ENCODE measurements at places on chromosomes 1 and 21. TPM values are rescaled to one million over a fixed set of nuclear protein-coding genes. Genes with fewer than 3 reads are reported as not detected.
A peak's percentile ranks its signal among the peaks of the same experiment; 100 is the strongest.

DNA sequence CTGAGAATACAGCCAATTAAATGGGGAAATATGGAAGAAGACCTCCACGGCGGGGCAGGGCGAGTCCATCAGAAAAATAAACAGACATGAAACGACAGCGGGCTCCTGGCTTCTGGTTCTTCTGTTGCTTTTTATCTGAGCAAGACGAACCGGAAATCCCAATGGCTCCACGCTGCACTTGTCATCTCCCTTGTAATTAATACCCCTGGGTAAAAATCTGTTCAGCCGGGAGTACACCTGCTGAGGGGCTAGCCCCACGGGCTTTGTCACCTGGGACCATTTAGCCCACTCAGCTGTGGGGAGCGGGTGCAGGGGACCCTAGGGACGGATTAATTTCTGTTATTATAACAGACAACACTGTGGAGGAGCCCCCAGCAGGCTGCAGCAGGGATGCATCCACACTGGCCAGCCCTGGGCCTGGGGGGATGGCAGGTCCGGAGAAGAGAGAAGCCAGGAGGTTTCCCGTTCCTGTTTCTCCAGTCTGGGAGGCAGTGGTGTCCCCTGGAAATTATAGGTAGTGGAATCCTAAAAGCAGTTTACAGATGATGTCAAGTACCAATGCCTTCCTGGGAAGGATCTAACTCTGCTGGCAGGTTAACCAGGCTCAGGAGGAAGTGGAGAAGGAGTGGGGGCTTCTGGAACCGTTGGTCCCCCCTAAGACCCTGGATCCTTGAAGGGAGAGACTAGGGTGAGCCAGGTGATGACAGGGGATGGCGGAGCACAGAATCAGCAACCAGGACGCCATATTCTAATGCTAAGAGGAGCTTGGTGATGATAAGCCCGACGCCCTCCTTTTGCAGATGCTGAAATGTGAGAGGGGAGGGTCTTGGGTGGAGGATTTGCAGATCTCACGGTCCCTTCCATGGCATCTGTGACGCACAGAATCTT is 566.1 kb downstream of the PTPRU start:
- no peak overlapping the region for H3K4me3 ChIP-seq
- no peak overlapping the region for H3K27ac ChIP-seq
- no peak for DNase-seq
- H3K4me1 ChIP-seq: peaks cover 14% of the 10 kb centered on the region
- no peaks in the 10 kb centered on the region for H3K36me3 ChIP-seq
- H3K27me3 ChIP-seq: peaks cover 5% of the 10 kb centered on the region

DNA sequence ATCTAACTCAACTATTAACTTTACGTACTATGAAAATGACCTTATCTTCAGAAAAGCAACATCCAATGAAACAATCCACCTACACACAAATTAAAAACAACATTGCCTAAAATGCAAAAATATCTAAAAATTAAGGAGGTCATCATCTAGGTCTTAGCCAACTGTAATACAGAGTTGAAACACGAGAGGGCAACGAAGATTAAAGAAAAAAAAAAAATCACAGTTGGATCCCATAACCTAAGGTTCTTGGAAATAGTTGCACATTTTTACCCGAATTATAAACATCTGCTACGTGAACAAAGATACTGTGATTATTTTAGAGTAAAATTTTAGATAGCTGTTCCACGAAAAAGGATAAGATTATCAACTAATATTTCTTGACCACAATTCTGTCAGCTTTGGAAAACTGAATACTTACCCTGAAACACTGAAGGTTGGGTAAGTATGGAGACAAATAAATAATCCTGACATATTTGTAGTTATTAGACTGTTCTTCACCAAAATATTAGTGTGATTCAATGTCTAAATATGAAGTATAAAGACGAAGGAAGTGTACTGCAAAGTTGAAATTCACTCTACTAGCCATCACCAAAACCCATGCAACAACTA is 88.0 kb upstream of the AK4 start:
- peaks cover 9% of the 10 kb centered on the region for H3K36me3 ChIP-seq
- H3K27ac ChIP-seq: no peak overlapping the region
- no peak for DNase-seq
- H3K4me1 ChIP-seq: peaks cover 17% of the 10 kb centered on the region

DNA sequence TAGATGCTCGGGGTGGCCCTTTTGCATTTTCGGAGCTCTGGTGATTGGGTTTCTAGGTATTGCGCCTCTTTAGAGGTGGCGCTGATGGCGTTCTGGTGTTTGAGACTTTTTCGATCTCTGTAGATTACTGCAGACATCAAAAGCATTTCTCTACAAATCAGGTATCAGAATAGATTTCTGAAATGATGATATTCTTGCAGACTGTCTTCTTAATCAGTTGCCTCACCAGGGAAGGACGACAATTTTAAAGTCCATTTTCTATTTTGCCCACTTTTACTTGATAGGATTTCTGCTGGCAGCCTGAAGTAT is 65.2 kb upstream of the VAMP3 start:
- H3K27me3 ChIP-seq: no peaks in the 10 kb centered on the region
- no peak for DNase-seq
- H3K36me3 ChIP-seq: no peaks in the 10 kb centered on the region
- no peak overlapping the region for H3K4me3 ChIP-seq

DNA sequence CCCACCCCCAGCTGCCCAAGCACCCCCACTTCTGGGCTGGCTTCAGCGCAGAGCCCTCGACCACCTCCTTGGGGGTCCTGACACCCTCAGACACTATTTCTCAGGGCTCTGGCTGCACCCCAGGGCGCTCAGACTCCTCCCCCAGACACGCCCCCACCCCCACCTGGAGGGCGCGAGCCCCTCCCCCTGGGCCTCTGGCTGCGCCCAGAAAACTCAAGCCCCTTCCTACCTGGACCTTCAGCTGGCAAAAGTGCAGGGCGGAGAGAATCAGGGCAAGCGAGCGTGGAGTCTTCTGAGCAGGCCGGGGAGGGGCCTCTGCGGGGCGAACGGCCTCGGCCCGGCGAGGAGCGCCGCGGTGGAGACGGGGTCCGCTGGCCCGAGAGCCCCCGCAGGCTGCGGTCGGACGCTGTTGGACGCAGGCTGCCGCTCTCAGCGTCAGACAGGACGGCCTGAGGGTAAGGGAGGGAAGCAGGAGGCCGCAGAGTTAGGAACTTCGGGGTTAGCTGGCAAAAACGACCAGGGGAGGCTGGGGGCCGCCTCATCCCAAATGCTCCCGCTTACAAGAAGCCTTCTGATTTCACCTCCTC is 17.4 kb upstream of the NBPF1 start:
- H3K36me3 ChIP-seq: peaks cover 62% of the 10 kb centered on the region
- no peak overlapping the region for H3K4me3 ChIP-seq
- no peaks in the 10 kb centered on the region for H3K4me1 ChIP-seq
- H3K27ac ChIP-seq: no peak overlapping the region
- H3K27me3 ChIP-seq: no peaks in the 10 kb centered on the region

- H3K27me3 ChIP-seq: no peaks in the 10 kb centered on the region
- peaks cover 26% of the 10 kb centered on the region for H3K4me1 ChIP-seq
- H3K27ac ChIP-seq: no peak overlapping the region
- H3K36me3 ChIP-seq: no peaks in the 10 kb centered on the region
- peak; percentile 88 for DNase-seq
- H3K4me3 ChIP-seq: no peak overlapping the region
These were observed 1.1 kb upstream of the TMEM82 start for GRCh38 chr1:15740924-15741850.

DNA sequence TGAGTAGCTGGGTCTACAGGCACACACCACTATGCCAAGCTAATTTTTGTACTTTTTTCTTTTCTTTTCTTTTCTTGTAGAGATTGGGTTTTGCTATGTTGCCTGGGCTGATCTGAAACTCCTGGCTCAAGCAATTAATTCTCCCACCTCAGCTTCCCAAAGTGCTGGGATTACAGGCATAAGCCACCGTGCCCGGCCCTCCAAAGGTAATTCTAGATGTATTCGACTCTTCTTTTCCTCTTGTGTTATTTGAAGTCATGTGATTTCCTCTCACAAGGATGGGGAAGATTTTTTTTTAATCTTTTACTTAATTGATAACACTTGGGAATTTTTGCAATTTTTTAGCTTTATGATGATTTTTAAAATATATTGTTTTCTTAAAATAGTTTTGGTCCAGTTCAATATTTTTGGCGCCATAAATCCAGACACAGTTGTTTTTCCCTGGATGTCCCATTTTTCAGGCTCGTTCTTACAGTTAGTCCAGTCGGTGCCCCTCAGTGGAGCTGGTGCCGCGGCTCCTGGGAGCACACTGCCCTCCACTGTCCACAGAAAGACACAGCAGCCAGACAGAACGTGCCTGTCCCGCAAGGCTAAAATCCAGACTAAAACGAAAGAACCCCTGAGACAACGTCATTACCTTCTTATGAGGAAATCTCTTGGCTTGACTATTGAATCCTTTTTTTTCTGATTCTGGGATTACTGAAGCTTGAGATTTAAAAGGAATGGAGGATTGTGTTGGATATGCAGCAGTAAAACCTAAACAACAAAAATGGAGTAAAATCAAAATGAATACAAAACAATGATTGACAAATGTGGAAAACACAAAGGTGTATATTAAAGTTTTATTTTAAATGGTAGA is 22.4 kb downstream of the STPG1 start:
- no peaks in the 10 kb centered on the region for H3K36me3 ChIP-seq
- peaks cover 21% of the 10 kb centered on the region for H3K4me1 ChIP-seq
- H3K27me3 ChIP-seq: no peaks in the 10 kb centered on the region
- peak overlapping the region; percentile 73 for H3K27ac ChIP-seq

The OR2L8 gene
- total RNA-seq: 0.68 TPM

- no peak for DNase-seq
- H3K27me3 ChIP-seq: no peaks in the 10 kb centered on the region
- no peak overlapping the region for H3K27ac ChIP-seq
- no peaks in the 10 kb centered on the region for H3K36me3 ChIP-seq
These were observed 23.6 kb downstream of the RUNX1 start for GRCh38 chr21:35025206-35026152.

GRCh38 chr1:76568573-76569238 is 298.6 kb upstream of the ST6GALNAC5 start:
- no peaks in the 10 kb centered on the region for H3K36me3 ChIP-seq
- no peak overlapping the region for H3K4me3 ChIP-seq
- no peaks in the 10 kb centered on the region for H3K4me1 ChIP-seq
- H3K27me3 ChIP-seq: no peaks in the 10 kb centered on the region

GRCh38 chr1:96236156-96236739 is 485.3 kb upstream of the PTBP2 start:
- no peaks in the 10 kb centered on the region for H3K36me3 ChIP-seq
- DNase-seq: peak; percentile 15
- H3K4me1 ChIP-seq: no peaks in the 10 kb centered on the region

GRCh38 chr1:28886731-28887418 is 27.5 kb upstream of the EPB41 start:
- no peaks in the 10 kb centered on the region for H3K27me3 ChIP-seq
- peak overlapping the region; percentile 84 for H3K27ac ChIP-seq
- H3K36me3 ChIP-seq: no peaks in the 10 kb centered on the region
